ENCODE measurements at places on chromosomes 6 and 20.

DNA sequence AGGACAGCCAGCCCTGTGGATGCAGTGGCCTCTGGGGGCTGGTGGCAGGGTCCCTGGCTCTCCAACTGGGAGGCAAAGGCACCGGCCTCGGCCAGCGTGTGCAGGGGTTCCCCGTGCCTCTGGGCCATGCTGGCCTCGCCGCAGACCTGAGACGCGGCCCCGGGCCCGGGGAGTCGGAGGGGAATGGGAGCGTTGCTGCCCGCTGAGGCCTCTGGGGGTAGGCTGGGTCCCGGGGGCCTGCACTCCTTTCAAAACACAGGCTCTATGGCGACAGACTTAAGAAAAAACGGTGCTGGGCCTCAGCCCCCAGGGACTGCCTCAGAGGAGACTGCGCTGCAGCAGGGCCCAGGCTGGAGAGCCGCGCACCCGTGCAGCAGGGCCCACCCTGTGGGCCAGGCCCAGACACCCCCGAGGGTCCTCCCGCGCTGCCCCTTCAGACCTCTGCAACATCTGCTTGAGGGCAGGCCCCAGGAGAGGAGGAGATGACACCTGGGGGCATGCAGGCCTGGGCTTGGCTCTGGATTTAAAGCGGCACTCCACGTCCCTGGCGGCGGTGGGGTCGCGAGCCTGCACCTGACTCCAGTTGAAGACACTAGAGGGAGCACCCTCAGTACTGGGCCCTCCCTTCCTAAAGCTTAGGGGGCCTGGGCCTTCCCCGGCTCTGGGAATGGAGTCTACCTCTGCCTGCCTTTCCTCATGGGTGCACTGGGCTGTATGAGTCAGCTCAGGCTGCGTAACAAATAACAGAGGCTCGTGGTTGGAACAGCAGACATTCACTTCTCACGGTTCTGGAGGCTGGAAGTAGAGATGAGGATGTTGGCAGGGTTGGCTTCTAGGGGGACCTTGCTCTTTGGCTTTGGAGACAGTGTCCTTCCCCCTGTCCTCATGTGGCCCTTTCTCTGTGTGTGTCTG, 117.4 kb upstream of the RPS6KA2 start:
- no peak for DNase-seq

DNA sequence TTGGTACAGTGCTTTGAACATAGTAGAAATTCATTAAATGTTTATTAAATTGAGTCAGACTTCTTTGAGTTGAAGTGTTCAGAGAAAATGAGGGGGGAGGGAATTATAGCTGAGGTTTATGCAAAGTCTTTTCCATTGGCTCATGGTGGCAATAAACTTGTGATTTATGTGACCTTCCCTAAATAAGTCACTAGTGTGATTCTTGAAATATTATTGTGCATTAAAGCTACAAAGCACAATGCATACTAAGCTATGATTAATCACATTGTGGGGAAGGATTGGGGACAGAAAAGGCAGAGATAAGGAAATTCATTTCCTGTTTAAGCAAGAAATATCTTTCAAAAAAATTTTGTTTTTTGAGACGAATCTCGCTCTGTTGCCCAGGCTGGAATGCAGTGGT, 877.5 kb downstream of the TFAP2A start:
- DNase-seq = no peak

GRCh38 chr6:100622907-100623692, 158.4 kb upstream of the SIM1 start:
- no peak for DNase-seq

DNA sequence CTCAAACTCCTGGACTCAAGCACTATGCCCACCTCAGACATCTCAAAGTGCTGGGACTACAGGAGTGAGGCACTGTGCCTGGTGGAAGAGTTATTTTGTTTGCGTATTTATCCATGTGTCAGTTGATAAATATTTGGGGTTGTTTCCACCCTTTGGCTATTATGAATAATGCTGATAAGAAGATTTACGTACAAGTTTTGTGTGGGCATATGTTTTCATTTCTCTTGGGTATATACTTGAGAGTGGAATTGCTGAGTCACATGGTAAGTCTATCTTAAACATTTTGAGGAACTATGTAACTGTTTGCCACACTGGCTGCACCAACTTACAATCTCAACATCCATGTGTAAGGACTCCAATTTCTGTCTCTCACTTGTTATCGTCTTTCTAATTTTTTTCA, 200.3 kb downstream of the RNGTT start:
- no peak for DNase-seq

DNA sequence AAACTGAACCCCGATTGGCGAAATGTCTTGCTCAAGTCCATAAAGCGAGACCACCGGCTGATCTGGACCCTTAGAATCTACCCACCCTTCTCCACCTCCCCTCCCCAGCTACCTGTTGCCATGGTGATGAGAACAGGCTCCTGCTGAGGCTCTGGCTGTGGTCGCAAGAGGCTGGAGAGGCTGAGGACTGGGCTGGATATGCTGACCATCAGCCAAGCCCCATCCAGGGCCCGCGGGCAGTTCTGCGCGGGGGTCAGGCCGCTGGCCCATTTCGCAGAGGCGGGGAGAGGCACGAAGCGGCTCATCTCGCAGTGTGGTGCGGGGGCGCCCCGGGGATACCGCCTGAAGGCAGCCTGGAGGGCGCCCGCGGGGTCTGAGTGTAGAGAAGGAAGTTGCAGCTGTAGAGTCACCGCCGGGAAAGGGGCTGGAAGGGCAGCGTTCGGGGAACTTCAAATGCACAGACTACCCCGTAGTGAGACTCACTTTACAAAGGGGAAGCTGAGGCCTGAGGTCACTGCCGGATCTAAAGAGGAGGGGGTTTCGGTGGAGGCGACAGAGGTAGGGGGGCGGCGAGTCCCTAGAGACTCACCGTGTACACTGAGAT, 671 bp downstream of the TAPBP start:
- peak; percentile 31 for DNase-seq

DNA sequence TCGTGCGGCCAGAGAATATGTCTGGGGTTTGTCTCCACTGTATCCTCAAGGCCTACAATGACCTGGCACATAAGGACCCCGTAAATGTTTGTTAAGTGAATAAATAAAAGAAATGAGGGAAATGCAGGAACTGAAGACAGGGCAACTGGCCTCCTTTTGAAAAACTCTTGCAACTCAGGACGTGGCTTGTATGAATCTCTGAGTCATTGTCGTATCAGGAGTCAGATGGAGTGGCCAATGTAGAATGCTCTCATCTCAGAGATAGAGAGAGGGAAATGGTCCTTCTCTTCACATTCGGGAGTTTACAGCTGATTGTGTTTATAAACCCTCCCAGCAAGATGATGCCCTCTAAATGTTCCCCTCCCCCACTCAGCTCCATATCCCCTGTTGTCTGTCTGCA, 57.1 kb downstream of the UST start:
- DNase-seq = no peak

- no peak for DNase-seq
Observed at GRCh38 chr6:4342407-4343137, 207.2 kb upstream of the ECI2 start.

GRCh38 chr20:19017104-19017690, 195.2 kb upstream of the SLC24A3 start:
- no peak for DNase-seq

DNA sequence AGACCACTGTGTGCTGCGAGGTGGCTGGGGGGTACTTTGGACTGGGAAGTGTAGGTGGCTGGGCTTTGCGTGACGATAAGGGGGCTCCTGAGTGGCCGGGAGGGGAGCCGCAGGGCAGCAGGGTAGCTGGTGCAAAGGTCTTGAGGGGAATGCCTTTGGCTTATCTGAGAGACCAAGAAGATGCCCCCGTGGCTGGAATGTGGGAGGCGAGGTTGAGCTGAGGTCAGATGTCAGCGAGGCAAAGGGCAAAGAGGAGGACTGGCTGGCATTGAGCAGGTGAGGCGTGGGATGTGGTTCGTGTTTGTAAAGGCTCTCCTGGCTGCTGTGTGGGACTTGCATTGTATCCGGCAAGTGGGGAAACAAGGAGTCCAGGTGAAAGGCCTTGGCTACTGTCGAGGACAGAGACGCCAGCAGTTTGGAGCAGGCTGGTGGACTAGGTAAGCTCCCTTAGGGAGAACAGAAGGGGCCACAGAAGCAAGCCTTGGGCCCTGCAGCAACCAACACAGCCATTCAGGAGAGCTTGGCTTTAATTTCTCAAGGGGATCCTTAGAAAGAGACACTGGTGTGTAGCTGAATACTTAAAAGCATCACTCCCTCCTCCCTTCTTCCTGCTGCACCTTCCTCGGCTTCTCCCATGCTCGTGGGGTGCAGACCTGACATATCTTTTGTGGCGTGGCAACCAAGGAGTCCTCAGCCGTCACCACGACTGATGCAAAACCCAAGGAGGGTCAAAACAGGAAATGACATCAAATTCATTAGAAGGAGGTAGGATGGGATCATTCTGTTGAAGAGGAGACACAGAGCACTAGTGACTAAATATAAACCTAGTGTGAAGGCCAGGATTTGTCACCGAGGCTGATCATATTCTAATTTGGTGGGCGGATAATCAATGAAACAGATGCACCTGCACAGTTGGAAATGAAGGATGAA, 53.5 kb upstream of the ERVFRD-1 start:
- no peak for DNase-seq

GRCh38 chr6:151914484-151914883, 107.0 kb downstream of the ESR1 start:
- DNase-seq = no peak

DNA sequence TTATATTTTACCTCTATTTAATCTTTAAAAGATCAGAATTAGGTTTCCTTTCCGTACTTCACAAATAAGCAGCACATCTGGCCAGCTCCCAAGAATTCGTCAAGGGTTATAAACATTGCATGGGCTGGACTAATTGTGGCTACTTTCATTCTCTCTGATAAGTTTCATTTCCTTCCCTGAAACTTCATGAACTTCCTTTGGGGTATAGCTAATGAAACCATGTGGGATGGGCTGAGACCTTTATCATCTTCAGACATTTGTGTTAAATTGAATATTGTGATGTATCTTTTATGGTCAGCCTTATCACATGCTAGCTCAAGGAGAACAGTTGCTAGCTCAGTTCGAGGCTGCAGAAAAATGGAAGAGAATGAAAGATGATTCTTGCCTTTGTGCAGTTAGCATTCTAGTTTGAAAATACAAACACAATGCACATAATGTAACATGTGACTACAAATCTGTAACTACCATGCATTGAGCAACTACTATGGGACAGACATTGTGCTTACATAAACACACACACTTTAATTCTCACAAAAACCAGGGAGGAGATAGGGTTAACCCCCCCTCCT, 1.7 kb upstream of the GMPR start:
- no peak for DNase-seq

DNA sequence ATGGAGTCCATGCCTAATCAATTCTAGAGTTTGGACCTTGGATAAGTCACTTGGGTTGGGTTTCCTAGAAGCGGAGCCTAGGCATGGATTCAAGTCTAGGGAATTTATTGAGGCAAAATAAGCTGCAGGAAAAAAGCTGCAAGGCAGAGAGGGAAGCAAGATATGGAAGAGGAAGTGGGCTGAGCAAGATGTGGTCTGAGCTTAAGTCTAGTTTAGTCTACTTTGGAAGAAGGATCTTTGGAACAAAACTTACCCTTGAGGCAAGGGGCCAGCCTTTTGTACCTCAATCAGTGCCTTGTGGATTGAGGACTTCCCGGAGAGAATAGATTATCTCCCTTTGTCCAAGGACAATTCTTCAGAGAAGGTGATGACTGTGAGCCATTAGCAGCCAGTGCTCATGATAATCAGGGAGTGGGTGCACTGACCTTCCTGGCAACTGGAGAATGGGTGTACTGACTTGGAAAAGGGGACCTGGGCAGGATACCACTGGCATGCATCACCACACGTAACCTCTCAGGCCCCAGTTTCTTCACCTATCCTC, 10.9 kb downstream of the ZSCAN9 start:
- DNase-seq = no peak

GRCh38 chr6:150541576-150541975, 58.1 kb upstream of the PLEKHG1 start:
- no peak for DNase-seq

- DNase-seq = no peak
Observed at GRCh38 chr6:64949257-64949656, 757.8 kb downstream of the EYS start.

- DNase-seq = no peak
Observed at GRCh38 chr6:111423055-111423633, 59.9 kb downstream of the REV3L start.

DNA sequence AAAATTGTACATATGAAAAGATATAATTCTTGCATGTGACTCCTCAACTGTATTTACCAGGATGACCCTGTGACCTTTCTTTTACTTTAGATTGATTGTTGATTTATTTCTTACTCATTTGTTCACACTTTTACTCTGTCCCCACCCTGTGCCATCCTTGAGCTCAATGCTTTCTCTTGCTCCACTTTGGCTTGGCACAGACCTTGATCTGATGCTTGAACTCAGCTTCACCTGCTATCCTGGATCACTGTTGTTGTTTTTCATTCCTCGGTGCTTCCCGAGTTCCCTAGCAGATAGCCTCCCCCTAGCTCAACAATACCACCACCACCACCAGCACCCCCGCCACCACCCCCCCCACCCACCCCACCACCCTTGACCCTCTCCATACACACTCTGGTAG, 102.1 kb downstream of the EYA4 start:
- DNase-seq = no peak

GRCh38 chr6:73665686-73666319, 12.0 kb upstream of the SLC17A5 start:
- DNase-seq = no peak

DNA sequence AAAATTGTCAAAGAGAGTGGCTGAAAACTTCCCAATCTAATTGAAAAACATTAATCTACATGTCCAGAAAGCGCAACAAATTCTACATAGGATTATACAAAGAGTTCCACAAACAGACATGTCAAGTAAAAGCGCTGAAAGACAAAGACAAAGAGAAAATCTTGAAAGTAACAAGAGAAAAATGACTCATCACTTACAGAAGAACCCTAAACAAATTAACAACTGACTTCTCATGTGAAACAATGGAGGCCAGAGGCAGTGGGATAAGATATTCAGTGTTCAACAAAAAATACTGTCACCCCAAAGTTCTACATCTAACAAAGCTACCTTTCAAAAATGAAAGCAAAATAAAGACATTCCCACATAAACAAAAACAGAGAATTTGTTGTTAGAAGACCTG, 2.0 kb upstream of the POM121L2 start:
- no peak for DNase-seq

DNA sequence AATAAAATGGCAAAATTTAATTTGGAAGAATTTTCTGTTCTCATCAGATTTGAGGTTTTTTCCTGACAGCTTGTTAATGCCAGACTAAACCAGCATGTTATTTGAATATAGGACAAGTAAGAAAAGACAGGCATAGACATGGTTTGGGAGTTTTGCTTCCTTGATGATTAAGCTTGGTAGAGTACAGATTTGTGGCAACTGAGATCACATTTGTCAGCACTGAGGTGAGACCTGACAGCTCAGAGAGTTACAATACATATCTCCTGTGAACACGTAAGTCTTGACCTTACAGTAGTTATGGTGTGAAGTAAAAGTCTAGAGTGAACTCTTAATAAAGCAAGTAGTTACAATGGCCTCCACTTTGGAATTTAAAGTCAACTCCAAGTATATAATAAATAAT, 34.5 kb downstream of the CENPW start:
- no peak for DNase-seq
